ENCODE measurements at places on chromosomes 6 and 20.

GRCh38 chr6:27532820-27533538 is 60.1 kb upstream of the ZNF184 start:
- DNase-seq = no peak

DNA sequence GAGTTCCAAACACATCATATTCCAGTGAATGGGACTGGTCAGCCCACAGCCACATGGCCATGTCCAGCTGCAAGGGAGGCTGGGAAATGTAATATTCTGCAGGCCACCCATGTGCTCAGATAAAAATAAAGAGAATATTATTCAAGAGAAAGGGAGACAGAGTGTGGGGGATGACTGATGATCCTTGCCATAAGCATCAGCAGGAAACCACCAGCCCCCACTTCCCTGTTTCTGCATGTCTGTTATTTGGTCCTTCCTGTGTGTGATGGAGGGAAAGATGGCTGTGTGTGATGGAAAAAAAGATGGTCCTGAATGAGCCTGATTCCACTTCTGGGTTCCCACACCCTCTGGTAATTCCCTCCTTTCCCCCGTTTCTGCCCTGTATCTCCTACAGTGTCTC is 13.1 kb upstream of the RSPO4 start:
- no peak for DNase-seq

- DNase-seq = no peak
Measured at GRCh38 chr6:100470422-100471120, 5.8 kb upstream of the SIM1 start.

GRCh38 chr6:157651731-157652490 is 171.1 kb upstream of the SNX9 start:
- DNase-seq = no peak

GRCh38 chr20:24297993-24298392 is 171.4 kb upstream of the SYNDIG1 start:
- DNase-seq = no peak

GRCh38 chr6:134454794-134455193 is 136.9 kb upstream of the SGK1 start:
- no peak for DNase-seq

- DNase-seq = no peak
Measured at GRCh38 chr6:149209871-149210775, 107.4 kb upstream of the TAB2 start.

Measured in HuH-7.5 (cell line).